ELF-1 (cell line): ENCODE measurements at places on chromosomes 2 and 18.

DNA sequence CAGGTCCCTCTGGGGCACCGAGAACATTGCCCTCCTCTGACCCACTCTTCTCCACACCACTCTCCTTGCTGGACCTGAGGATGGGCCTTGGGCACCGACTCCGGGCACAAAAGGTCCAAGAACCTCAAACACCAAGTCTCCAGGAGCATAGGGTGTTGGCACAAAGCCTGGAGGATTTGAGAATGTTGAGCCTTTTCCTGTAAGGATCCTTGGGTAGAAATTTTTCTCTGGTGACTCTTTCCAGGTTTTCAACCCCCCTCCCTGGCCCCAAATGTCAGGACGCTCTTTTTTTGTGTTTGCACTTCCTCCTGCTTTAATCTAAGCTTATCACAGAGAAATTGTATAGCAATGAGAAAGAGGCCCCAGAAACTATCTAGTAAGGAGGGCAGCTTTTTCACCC lies 9.2 kb downstream of the SPR start:
- DNase-seq = no peak

DNA sequence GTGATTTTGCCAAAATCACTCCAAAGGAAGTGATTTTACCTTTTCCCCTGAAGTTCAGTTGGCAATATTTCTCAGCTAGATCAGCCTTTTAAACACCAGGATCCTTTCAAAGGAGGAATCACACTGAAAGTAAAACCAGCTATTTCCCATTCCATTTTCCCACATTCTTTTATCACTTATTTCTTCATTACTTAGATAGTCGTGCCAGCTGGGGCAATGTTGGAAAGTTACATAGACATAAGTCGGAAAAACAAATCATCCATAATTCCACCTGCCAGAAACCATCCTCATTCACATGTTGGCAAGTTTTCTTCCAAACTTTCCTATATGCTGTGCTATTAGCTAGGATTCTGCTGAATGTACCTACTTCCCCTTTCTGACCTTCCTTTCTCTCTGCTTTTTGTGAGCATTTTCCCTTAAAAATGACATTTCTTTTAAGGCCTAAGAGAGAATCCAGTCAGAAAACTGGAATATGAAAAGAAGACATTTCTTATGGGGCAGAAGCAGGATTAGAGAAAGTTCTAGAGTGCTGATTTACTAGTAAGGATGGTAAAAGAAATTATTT lies 170.0 kb upstream of the STK17B start:
- no peak for DNase-seq

DNA sequence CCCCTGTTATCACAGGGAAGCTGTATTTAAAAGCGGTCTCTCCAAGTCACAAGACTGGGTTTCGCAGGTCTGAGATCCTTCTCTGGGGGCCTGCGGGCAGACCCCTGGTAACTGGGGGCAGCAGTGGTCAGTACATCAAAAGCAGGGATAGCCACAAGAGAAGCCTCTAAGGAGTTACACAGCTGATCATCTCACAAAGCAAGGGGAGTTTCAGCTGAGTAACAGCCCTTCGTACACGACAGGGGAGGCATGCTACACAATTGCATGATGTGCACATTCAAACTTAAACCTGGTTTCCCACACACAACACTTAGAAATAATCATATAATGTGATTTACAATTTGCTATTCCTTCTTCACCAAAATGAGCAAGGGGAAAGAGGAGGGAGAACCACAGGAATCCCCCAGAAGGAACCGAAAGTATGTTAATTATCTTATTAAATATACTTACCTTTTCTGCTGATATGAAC lies 87.5 kb downstream of the TMEM131 start:
- DNase-seq = no peak

DNA sequence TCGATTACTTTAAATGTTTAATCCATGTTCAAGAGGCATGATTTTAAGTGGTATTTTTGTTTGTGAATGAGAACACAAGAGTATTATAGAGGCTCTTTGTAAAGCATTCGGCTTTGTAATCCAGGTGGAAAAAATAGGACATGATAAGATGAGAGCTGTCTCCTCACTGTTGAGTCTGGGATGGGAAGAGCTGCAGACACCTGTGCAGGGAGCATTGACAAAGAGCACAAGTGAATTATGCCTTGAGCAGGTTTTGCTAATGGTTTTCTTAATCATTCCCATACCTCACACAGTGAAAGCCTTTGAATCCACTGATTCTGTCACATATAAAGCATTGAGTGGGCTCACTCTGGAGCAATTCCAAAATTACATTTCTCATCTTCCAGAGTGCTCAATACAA lies 9.6 kb downstream of the COL6A3 start:
- no peak for DNase-seq
